ENCODE measurements at places on chromosomes 1 and 21. TPM values are rescaled to one million over a fixed set of nuclear protein-coding genes. Genes with fewer than 3 reads are reported as not detected.

DNA sequence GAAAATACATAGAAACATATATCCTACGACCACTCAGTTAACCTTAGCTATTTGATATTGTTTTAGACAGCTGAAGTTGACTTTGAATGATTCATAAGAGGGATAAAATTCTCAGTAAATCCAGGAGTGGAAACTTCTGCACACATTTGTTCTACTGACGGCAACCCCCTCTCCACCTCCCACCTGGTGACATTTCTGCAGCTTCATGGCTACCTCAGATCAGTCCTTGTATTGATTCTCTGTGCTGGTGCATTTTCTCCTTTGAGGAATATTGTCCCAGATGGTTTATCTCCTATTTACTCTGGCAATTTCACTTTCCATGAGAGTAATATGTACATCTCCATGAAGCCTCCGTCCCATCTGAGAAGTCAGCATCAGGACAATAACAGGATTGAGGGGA, 57.7 kb upstream of the COA6 start:
- H3K4me3 ChIP-seq = no peak overlapping the region
- no peak for DNase-seq
- no peak overlapping the region for H3K27ac ChIP-seq
- H3K27me3 ChIP-seq = no peaks in the 10 kb centered on the region
- no peaks in the 10 kb centered on the region for H3K36me3 ChIP-seq
- H3K4me1 ChIP-seq = no peaks in the 10 kb centered on the region

- no peak for DNase-seq
- no peaks in the 10 kb centered on the region for H3K27me3 ChIP-seq
- no peak overlapping the region for H3K4me3 ChIP-seq
- H3K4me1 ChIP-seq = no peaks in the 10 kb centered on the region
- H3K36me3 ChIP-seq = no peaks in the 10 kb centered on the region
Observed at GRCh38 chr1:171922999-171923398, 81.7 kb downstream of the DNM3 start.

The C8A gene
- not detected for total RNA-seq

The DISP3 gene
- not detected for total RNA-seq

The EDN2 gene
- 3.8 TPM for total RNA-seq

- H3K27me3 ChIP-seq = no peaks in the 10 kb centered on the region
- no peaks in the 10 kb centered on the region for H3K36me3 ChIP-seq
- no peak overlapping the region for H3K4me3 ChIP-seq
- no peak overlapping the region for H3K27ac ChIP-seq
- DNase-seq = no peak
- no peaks in the 10 kb centered on the region for H3K4me1 ChIP-seq
Observed at GRCh38 chr1:83839566-83840173, 159.3 kb downstream of the TTLL7 start.

GRCh38 chr1:76158126-76158525, 83.6 kb downstream of the ST6GALNAC3 start:
- no peaks in the 10 kb centered on the region for H3K36me3 ChIP-seq
- no peak overlapping the region for H3K4me3 ChIP-seq
- no peaks in the 10 kb centered on the region for H3K4me1 ChIP-seq

The SLC44A3 gene
- total RNA-seq = 10.5 TPM

DNA sequence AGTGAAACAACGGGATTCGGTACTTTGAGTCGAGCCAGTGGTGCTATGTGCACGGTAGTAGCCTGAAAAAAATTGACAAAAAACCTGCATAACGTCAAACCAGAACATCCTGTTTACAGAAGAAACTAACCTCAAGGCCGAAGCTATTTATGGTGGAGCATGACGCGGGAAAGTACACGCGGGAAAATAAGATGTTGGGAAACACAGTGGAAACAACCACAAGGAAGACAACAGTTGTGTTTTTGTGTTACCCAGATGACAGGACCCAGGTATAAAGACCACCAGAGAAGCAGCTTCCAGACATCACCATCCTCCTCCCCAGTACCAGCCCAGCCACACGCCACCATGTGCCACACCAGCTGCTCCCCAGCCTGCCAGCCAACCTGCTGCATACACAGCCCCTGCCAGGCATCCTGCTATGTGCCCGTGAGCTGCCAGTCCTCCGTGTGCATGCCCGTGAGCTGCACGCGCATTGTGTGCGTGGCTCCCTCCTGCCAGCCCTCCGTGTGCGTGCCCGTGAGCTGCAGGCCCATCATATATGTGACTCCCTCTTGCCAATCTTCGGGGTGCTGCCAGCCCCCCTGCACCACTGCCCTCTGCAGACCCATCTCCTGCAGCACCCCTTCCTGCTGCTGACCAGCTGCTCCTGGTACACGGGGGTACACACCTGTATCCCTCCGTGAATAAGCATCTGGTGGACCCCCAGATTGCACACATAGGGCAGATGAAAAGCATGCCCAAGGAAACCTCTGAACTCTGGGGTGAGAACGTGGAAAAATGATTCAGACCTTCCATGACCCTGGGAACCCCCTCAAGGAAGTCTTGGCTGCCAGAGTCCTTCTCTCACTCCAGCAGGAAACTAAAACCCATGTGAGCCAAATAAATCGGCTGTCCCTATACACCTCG, at the start of gene KRTAP12-3:
Gene KRTAP12-3, plus strand, starts transcription at position 298 of the 906 bp plus-strand sequence. Its CDS starts 48 bp downstream, at position 346.
- no peak within 1 kb of the TSS for H3K4me3 ChIP-seq
- H3K4me1 ChIP-seq = no peaks in the 10 kb centered on the region
- DNase-seq = no peak
- H3K36me3 ChIP-seq = no peaks in the 10 kb centered on the region

DNA sequence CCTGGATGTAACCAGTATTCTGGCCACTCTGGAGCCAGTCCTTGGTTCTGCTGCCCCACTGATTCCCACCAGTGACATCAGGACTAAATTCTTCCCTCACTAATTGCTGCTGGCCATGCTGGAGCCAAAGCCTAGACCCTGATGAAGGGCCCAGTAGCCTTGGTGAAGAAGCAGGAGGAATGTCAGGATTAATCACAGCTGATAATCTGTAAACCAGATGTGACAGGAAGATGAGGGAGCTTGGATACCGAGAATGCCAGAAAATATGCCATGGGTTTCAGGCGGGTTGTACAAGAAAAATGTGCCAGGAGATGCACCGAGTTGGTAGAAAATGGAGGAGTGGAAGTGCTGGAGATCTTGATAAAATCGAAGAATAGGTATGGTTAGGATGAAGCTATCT, 119.0 kb upstream of the PPP2R5A start:
- DNase-seq = no peak
- H3K27me3 ChIP-seq = no peaks in the 10 kb centered on the region
- no peak overlapping the region for H3K27ac ChIP-seq

DNA sequence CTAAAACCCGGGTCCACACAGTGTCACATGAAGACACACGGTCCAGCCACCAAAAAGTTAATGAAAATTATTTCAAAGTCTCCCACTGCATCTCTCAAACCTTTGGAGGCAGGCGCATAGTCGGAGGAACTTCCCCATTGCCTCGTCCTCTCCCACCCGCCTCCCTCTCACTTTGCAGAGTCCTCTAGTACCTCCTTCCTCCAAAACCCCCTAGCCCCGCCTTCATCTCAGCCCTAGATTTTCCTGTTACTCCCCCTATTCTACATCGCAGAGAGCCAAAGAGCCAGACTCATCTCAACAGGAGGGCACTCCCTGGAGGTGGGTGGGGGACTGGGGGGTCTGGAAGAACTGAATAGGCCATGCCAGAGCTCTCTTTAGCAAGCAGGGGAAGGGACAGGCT, 79.3 kb downstream of the DISP3 start:
- H3K4me3 ChIP-seq = no peak overlapping the region
- no peaks in the 10 kb centered on the region for H3K36me3 ChIP-seq
- peaks cover 2% of the 10 kb centered on the region for H3K27me3 ChIP-seq
- no peak overlapping the region for H3K27ac ChIP-seq
- no peaks in the 10 kb centered on the region for H3K4me1 ChIP-seq

DNA sequence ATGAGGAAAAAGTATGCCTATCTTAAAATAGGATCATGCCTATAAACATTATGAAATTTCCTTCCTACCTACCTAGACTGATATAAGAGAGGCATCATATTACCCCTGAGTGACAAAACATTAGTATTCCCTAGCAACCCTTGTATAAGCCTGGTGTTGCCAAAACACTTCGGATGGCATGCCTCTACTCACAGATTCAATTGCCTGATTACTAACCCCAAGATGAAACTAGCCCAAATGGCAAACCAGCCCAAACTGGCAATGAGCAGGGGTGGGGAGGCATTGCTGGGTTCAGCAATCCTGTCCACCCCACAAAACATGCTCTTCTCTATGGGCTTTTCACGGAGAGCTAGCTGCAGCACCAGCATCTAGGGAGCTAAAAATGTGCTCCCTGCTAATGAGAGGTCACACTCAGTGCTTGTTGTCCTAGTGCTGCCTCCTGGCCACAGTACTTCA, 13.9 kb downstream of the PALMD start:
- H3K36me3 ChIP-seq = no peaks in the 10 kb centered on the region
- DNase-seq = peak; percentile 36
- H3K27ac ChIP-seq = peak overlapping the region; percentile 88

DNA sequence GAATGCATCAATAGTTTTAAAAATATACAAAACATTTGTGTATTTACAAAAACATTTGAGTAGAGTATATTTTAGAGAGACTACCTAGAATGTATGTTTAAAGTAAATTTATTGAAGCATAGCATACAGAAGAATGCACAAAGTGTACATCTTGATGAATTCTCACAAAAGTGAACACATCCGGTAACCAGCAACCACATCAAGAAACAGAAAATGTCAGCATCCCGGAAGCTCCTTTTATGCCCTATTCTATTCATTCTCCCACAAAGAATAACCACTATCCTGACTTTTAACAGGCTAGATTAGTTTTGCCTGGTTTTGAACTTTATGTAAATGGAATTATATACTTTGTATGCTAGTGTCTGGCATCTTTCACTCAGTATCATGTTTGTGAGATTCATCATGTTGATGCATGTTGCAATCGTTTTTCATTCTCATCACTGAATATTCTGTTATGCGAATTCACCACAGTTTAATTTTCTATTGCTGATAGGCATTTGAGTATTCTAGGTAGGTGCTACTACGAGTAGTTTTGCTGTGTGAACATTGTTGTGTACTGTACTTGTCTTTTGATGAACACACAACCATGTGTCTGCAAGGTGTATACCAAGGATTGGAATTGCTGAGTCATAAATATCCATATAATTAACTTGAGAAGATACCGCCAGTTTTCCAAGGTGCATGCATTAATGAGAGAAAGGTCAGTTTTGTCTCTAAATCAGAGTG, 75.4 kb downstream of the CACHD1 start:
- no peaks in the 10 kb centered on the region for H3K36me3 ChIP-seq
- H3K27ac ChIP-seq = no peak overlapping the region
- DNase-seq = no peak
- H3K4me3 ChIP-seq = no peak overlapping the region
- H3K4me1 ChIP-seq = no peaks in the 10 kb centered on the region

The CNIH3 gene
- total RNA-seq = 4.4 TPM

DNA sequence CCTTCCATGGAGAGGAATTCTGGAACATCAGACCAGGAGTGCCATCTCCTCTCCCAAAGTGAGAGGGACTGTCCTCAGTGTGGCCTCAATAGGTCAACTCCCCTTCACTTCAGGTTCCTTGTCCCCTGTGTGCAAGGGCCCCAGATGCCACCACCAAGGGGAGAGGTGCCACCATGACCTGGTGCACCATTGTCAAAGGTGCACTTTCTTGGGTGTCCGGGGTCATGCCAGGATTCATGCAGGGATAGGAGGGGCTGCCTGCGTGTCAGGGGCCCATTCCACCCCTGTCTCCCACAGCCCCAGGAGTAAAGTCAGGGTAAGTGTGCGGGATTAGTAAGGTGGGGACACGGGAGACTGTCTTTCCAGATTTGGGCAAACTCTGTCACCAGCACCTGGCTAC, 21.4 kb upstream of the EPHA2 start:
- no peaks in the 10 kb centered on the region for H3K27me3 ChIP-seq
- H3K27ac ChIP-seq = peak overlapping the region; percentile 96
- peaks cover 24% of the 10 kb centered on the region for H3K4me1 ChIP-seq

DNA sequence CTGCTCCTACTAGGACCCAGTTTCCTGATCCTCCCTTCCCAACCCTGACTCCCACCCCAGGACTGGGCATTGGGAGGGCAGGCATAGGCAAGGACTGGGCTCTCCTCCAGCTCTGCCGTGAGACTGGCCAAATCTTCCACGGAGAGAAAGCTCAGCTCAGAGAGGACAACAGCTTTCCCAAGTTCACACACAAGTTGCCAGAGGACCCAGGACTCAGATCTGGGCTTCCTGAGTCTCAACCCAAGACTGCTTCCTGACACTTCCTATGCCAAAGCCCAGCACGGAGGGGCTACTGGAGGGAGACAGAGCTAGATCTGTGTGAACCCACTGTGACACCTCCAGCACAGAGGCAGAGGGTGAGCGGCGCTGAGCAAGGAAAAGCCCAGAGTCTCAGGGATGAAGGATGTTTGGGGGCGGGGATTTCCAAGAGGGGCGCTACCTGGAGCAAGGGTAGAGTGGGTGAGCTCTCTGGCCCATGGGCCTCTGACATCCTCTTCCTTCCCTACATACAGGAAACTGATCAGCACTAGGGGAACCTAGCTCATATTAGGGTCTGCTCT, 7.1 kb downstream of the PDZK1IP1 start:
- H3K4me3 ChIP-seq = no peak overlapping the region
- DNase-seq = no peak
- H3K4me1 ChIP-seq = peaks cover 10% of the 10 kb centered on the region
- no peaks in the 10 kb centered on the region for H3K36me3 ChIP-seq
- H3K27me3 ChIP-seq = no peaks in the 10 kb centered on the region

The SPATA45 gene
- total RNA-seq = not detected

DNA sequence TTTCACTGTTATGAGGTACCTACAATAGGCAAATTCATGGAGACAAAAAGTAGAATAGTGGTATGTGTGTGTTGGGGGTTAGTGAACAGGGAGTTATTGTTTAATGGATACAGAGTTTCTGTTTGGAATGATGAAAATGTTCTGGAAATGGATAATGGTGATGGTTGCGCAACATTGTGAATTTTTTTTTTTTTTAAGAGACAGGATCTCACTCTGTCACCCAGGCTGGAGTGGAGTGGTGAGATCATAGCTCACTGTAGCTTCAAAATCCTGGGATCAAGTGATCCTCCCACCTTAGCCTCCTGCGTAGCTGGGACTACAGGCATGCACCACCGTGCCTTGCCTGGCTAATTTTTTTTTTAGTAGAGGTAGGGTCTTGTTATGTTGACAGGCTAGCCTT, 34.5 kb upstream of the TRABD2B start:
- peak overlapping the region; percentile 32 for H3K27ac ChIP-seq
- no peak for DNase-seq
- no peak overlapping the region for H3K4me3 ChIP-seq
- H3K36me3 ChIP-seq = no peaks in the 10 kb centered on the region

The RNF19B gene
- 22.5 TPM for total RNA-seq

DNA sequence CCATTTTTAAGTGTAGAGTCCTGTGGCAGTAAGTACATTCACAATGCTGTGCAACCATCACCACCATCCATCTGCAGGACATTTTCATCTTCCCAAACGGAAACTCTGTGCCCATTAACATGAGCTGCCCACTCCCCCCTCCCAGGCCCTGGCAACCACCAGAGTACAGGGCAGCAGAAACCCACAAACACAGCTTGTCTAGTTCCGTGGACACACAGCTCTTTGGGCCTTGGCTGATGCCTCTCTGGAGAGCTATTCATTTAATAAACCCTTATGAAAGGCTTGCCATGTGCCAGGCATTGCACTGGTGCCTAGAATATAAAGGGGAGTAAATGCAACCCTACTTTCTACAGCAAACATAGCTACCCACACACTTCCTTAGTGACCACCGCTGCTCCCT, 28.0 kb downstream of the STUM start:
- no peak overlapping the region for H3K4me3 ChIP-seq
- no peaks in the 10 kb centered on the region for H3K4me1 ChIP-seq
- no peak for DNase-seq
- no peak overlapping the region for H3K27ac ChIP-seq

GRCh38 chr1:28740118-28740517, 3.4 kb downstream of the YTHDF2 start:
- peak overlapping the region; percentile 42 for H3K27ac ChIP-seq
- no peaks in the 10 kb centered on the region for H3K36me3 ChIP-seq
- H3K4me1 ChIP-seq = peaks cover 14% of the 10 kb centered on the region

- H3K4me3 ChIP-seq = no peak overlapping the region
- no peak for DNase-seq
- no peaks in the 10 kb centered on the region for H3K27me3 ChIP-seq
Observed at GRCh38 chr1:202498542-202498941, 150.0 kb downstream of the PPP1R12B start.
